ENCODE measurements at places on chromosomes 12 and 14.

DNA sequence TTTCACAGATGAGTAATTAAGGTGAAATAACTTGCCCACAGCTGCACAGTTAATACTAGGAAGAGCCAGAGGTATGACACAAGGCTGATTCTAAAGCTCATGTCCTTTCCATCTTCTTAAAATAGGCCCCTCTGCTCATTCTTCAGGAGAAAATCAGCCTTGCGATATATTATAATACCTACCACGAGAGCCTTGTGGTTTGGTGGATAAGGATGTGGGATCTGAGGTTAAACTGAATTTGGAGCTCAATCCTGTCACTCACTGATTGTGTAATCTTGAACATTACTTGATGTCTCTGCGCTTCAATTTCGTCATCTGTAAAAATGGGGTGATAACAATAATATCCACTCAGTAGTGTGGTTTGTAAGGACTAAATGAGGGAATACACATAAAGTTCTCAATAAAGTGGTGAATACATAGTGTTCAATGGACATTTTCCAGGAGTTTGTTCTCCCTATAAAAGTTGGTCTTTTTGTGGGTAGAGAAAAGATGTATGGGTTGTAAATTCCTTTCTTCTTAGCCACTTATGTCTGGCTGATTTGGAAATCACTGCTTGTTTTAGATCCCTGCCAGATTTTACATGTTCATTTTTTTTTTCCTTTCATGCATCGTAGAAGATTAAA, 25.1 kb upstream of the ATP2B1 start:
- peak; percentile 17 for DNase-seq

GRCh38 chr14:85533023-85533860, 3.3 kb downstream of the FLRT2 start:
- no peak for DNase-seq

GRCh38 chr12:91009319-91009950, 4.7 kb upstream of the EPYC start:
- no peak for DNase-seq

GRCh38 chr12:91854725-91855124, 290.9 kb downstream of the BTG1 start:
- DNase-seq = no peak

DNA sequence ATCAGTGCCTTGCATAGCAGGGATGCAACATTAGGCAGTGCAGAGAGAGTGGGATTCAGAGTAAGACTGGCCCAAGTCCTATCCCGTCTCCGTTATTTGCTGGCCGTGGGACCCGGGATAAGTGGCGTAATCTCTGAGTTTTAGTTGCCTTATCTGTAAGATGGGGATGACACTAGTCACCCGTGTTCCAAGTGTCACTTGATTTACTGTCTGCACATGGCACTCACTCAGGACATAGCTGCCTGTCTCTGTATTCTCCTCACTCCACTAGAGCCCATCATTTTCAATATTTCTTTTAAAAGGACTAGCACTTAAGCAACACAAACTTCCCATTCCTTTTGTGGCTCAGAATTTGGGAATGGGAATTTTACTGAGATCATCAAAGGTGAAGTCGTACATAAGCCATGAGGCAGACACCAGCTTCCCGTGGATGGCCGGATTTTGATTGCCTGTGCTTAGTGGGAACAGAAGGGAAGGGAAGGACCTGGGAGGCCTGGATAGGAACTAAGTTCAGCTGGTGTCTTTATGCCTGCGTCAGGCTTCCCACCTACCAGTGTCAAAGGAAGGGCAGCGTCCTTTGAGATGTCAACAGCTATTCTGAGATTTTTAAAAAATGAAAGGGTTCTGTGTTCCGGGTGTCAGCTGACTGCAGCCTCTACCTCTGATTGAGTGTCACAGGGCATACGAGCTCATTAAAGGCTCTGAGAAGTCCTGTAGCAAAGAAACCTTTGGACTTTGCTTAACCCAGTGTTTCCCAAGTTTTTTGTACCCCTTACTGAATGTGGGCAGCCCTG, 361.4 kb downstream of the CACNA1C start:
- no peak for DNase-seq

- DNase-seq = no peak
These were observed 61.9 kb downstream of the KICS2 start for GRCh38 chr12:64160021-64160710.

- DNase-seq = no peak
These were observed 26.7 kb downstream of the DCP1B start for GRCh38 chr12:1977588-1977987.

DNA sequence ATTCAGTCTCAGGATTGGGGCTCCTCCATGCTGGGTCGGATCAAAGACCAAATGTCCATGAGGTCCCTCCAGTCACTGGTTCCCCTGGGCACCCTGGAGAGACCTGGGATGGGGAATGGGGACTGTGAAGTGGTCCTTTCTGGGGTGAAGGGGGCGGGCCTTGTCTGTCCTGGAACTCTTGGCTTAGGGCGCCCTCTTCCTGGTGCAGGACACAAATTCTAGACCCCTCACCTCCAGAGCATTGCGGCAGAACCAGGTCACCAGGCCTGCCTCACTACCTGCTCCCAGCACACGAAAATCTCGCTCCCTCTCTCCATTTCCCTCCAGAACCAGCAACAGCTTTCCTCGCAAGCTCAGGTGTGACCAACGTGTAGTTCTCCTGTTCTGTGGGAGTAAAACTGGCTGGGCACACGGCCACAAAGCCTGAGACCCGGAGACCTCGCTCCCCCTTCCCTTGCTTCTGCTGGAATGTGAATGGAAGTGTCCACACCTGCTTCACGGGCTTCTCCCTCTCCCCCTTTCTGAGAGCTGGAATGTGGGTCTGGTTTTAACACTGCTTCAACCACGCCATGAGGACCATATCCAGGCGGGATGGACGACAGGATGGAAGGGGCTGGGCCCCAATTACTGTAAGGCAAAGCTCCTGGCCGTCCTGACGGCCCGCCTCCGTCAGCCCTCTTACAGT, 112.7 kb downstream of the SCARB1 start:
- no peak for DNase-seq

- no peak for DNase-seq
These were observed 13.3 kb downstream of the BTBD7 start for GRCh38 chr14:93319494-93319893.

- DNase-seq = peak; percentile 47
These were observed 3.5 kb downstream of the HMGA2 start for GRCh38 chr12:65827827-65828231.

DNA sequence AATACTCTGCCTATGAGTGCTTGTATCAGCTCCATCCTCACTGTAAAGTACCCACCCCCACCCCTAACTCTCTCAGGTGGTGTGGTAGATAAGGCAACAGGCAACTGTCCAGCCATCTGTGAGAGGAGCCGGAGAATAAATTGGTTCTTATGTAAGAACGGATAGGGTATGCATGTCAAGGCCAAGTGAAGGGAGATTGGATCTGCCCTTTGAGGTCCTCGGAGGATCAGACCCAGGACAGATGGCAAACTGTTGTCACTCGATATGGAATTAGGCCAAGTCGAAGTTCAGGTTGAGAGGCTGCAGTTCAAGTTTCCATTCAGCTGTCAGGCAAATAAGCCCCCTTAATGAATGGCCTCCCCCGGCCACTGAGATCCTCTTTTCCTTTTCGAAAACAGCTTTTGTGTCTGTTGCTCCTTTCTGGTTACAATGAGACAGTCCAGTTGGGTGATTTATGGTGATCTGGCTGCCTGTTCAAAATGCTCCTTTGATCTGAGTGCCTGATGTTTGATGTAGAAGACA, 120.3 kb downstream of the VRK1 start:
- DNase-seq = no peak

GRCh38 chr12:57609101-57609780, 2.0 kb upstream of the ARHGEF25 start:
- no peak for DNase-seq

DNA sequence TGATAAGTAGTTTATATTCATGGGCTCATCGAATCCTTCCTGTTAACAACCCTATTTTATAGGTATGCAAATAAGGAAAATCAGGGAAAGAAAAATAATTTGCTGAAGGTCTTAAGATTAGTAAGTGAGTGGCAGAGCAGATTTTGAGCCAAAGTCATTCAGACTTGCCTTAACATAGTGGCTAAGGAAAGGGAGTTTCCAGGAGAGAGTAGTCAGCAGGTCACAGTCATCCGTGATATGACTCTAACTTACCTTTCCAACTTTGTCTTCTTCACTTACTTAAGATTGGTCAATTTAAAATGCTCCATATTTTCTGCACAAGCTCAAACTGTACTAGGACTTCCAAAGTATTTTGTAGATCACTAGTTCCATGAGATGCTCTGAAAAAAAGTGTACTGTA, 46.6 kb downstream of the AKAP6 start:
- no peak for DNase-seq

DNA sequence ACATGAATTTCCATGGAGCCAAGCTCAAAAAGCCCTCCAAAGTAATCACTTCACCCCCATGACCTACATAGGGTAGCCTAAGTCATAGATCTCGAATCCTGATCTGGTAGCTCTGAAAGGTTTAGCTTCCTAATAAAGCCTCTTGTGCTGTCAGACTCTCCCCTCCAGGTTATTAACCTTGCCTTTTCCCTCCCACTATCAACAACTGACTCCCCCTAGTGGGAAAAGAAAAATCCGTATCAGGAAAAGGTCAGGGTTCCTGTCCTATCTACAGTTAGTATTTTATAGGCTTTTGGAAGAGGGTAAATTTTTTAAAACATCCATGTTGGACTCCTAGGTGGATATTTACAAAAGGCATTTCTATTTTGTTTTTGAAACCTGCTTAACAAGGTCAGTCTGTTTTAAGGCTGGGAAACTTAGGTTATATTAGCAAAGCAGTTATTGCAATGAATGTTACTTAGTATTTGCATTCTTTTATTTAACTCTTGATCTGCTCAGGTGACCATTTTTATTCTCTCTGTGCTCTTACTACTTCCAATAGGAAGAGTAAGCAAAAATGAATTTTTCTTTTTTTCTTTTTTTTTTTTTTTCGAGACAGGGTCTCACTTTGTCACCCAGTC, 8.0 kb downstream of the YY1 start:
- DNase-seq = peak; percentile 8

DNA sequence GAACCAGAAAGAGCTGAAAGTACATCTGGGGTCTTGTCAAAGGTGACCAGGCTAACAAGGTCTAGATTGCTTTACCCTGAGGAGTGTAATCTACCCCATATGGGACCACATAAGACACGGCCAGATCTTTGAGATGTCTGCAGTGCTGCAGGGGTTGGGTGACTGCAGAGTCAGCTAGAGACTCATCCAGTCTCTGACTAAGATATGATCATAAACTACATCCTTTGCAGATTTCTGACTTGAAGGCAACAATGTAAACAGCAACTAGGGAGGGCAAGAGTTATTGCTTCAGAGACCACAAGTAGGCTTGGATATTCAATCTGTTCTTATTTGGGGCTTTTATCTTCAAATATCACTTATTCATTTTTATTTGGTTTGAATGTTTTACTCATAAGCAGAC, 1080.5 kb upstream of the FOXG1 start:
- DNase-seq = no peak

DNA sequence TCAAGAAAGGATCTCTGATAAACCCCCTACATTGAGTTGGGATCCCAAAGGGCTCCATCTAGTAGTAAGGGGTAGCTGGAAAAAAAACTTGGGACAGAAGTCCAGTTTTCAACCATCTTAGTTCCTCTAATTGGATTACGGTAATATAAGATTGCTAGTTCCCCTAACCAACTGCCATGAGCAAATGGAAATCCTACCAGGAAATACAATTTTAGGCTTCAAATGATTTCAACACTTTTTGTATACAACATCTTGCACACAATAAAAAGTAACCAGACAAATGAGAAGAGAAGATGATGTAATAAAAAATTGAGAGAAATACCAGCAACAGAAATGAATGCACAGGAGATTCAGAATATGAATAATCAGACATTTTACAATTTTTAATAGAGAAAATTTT, 73.0 kb downstream of the TSHR start:
- DNase-seq = no peak

DNA sequence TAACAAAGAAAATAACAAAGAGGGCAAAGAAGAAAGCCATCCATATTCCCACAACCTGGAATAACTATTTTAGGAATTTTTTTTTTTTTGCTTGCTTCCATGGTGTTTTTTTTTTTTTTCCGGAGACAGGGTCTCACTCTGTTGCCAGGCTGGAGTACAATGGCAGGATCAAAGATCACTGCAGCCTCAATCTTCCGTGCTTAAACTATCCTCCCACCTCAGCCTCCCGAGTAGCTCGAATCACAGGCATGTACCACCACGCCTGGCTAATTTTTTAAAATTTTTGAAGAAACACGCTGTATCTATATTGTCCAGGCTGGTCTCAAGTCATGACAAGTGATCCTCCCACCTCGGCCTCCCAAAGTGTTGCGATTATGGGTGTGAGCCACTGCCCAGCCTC, 20.2 kb upstream of the ARID4A start:
- no peak for DNase-seq

DNA sequence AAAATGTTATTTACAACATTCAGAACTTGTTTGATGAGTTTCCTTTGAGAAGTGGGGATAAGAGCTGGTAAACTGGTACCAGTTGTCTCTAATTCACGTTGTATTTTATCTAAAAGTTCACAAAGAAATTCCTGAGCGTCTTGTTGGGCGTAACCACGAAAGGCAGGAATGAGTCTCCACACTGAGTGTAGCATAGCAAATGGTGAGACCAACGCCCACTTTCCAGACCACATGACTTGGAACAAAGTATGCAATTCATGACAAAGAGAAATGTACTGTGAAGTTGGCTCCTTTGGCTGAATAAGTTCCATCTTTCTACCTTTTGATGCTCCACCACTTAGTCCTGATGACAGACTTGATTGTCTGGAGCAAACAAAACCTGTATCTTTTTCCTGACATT, 18.4 kb downstream of the USP44 start:
- DNase-seq = no peak

GRCh38 chr14:35929186-35929585, 103.0 kb downstream of the BRMS1L start:
- no peak for DNase-seq

Measured in KG1 (cell line).